ENCODE measurements at places on chromosomes 6 and 20. TPM values are rescaled to one million over a fixed set of nuclear protein-coding genes. Genes with fewer than 3 reads are reported as not detected.

DNA sequence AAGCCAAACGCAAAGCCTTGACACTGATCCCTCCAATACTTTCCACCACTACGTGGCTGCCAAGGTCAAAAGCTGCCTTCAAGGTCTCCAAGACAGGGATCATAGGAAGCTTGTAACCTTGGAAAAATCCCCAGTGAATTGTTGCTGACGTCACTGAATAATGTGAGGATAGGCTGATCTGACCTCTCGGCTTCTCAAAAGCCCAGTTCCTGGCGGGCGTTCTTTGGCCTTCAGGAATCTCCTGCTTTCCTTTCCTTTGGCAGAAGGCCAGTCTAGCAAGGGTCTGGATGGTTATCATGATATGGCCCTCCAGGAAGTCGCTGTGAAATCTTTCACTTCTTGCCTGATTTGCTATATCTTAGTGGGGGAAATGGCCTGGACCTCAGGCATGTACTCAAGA lies 61.4 kb upstream of the TNFAIP3 start:
- no peak for DNase-seq

DNA sequence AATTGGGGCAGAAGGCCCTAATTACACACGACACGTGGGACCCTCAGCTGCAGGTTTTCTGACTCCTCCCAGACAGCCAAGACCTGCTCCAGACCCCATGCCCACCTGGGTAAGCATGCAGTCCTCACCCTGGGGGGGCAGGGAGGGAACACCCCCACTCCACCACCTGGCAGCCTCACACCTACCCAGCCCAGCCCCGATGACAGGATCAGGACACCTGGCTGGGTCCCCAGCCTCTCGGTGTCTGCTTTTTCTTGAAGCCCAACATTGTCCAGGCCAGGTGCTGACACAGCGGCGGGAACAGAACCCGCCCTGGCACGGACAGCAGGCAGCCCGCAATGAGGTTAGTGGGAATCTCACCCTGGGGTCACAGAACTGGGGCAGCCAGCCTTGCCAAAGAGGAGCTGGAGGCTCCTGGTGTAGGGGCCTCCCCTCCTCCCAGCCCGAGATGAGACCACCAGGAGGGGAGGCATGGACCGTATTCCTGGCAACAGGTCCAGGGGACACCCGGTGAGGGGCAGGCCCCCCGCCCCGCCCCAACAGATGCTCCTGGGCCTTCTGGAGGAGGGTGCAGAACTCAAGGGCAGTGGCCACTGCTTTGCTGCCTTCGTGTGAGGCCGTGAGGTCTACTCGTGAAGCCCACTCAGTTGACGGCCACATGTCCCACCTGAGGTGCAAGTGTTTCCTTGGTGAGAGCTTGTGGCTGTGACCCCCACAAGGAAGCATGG lies 103.8 kb downstream of the DLL1 start:
- DNase-seq = no peak

DNA sequence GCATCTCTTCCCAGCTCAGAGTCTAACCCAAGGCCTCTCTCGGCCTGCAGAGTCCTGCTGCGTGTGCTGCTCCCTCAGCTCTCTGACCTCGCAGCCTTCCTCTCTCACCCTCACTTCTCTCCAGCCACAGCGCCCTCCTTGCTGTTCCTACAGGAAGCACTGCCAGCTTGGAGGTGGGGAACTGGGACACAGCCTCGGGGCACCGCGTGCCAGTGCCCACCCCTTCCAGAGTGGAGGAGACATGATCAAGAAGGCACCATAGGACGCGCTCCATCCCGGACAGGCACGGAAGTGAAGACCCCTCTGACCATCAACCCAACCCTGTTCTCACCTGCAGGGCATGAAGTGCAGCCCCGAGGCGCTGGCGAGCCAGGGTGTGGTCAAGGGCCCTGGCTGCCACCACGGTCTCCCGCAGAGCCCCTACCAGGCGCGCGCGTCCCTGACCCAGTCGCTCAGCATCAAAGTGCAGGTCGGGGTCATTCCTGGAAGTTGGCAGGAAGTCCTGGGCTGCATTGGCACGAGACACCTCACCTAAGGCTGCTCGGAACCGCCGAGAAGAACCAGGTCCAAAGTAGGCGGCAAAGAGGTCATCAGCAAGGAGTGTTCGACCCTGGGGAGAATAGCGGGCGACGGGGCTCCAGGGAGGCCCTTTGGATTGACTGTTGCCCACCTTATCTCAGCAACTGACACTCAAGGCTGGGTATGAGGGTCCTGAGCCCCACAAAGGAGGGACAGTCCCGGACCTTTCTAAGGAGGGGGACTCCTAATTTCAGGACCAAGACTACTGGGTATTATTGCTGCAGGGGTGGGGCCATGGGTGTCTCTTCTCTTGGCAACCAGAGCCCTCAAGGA lies 1.3 kb downstream of the VWA7 start:
- no peak for DNase-seq

DNA sequence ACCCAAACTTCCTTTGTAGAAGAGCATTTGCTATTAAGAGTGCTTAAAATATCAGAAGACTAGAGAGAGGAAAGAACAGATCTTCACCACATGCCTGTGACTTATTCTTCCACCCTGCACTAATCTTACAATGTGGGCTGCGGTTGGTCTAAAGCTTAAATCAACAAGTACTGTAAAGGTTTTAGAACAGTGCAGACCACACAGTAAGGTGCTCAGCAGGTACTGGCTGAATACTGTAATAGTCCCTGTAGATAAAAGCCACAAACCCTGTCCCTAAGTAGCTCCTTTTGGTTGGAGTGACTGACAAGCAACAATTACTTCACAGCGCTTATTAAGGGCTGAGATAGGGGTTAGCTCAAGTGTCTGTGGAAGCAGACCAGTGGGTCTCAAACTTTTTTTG lies 972 bp upstream of the PHF3 start:
- no peak for DNase-seq

DNA sequence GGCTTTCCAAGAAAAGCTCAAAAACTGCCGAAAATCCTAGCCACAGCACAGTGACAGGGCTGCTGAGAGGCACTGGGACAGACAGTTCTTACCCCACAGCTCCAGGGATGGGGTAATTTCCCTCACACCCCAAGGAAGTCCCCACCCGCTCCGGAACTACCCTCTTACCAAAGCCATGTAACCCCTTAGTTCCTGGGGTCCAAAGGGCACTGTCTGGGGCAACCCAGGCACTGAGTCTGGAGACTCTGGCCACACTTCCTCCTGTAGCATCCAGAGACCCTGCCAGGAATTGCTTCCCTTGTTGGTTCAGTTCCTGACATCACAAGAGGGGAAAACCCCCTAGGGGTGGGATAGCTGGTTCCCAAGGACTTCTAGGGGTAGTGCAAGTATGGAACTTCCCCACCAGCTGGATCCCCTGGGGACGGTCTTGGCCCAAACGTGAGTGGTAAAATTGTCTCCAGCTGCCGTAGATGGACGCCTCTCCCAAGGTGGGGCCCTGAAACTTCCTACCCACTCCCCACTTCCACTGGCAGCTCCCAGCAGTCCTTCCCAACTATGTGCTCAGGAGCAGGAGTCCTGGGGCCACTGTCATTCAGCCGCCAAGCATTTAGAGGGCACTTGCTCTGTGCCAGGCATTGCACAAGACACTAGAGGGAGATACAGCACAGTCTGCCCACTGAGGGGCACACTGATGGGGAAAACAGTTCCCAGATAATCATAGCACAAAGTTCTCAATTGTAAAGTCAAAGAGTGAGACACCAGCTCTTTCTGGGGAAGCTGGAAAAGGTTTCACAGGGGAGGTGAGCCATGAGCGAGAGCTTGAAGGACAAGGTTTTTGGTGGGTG lies 17.2 kb upstream of the HCK start:
- peak; percentile 54 for DNase-seq

GRCh38 chr6:87807475-87807874 lies 105.4 kb upstream of the AKIRIN2 start:
- no peak for DNase-seq

- peak; percentile 84 for DNase-seq
Observed at GRCh38 chr6:35601331-35602132, 87.2 kb downstream of the FKBP5 start.

DNA sequence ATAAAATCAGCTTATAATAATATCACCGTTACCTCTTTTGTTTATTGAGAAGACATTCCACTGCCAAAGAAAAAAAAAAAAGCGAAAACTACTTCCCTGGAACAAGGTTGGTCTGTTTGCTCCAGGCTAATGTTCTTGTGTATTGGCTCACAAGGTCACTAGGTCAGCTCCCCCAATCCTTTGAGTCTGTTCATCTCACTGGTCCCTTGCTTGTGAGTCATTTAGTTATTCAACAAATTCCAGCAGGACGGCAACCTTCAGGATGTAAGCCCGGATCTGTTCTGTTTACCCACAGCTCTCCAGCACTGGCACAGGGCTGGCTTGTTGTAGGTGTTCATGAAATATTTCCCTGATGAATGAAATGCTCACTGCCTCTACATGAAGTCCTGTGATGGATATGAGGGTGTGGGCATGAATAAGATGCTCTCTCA lies 3.3 kb downstream of the ARHGAP40 start:
- DNase-seq = no peak

- no peak for DNase-seq
Observed at GRCh38 chr20:19812056-19812455, 54.0 kb downstream of the RIN2 start.

DNA sequence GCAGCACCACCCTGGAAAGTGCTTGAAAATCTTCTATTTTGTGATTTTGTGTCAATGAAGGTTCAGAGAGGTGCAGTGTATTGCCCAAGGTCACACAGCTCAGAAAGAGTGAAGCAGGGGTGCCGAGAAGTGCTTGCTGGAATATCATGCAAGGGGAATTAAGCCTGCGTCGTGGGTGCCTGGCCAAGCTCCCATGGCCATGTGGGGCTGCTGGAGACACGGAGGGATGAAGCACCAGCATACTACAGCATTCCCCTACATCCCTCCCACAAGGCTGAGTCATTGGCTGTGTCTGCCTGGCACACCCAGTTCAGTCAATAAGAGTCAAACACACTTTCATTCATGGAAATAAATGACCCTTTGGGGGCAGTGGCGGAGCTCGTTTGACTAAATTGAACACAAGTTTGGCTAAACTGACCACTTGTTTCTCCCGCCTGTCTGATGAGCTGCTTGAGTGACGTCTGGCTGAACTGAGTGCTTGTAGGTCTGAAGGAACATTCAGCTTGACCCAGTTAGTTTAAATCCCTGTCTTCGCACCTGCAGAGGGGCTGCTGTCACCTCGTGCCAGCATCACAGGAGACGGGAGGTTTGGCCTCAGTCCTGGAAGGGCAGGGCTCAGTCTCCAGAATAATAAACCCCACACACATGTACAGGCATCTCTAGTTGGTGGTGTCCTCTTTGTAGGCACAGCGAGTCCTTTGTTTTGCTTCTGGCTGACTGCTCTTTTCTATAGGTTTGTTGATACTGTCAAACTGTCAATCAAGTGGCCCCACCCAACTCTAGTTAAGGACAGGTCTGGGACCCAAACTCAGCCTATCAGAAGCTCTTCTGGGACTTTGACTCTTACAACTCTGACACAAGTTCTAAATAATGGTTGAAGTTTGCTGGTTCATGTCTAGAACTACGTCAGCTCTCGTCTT lies 8.4 kb upstream of the TGM2 start:
- DNase-seq = peak; percentile 91

DNA sequence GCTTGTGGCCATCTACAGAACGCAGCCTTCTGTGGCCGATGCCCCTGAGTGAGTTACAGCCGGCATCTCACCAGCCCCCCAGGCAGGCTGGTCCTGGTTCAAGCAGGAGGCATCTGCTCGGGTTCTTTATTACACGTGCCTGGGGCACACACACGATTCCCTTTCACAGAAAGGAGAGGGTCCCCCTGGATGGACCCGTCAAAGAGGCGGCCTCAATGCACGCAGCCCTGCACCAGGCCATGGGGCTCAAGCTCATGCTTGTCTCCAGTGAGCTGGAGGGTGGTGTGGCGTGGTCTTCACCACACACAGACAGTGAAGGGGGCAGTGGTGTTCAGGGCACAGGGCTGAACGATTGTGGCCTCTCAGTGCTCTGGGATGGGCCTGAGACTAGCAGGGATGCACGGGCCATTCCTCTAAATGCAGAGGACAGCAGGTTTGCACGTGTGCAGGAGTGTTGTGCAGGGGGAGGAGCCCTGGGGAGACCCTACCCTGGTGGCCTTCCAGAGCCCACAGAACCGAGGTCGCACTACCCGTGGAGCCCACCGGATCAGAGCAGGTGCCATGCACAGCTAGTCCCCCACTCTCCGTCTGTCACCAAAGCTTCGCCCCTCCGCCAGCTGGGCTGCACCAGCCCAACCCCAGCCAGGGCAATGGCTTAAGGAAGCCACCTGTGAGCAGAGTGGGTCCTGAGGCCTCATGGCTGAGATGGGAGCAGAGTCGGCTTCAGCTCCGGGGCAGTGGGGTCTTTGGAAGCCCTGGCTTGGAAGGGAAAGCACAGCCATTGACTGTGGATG lies 23.1 kb downstream of the FRMD1 start:
- DNase-seq = no peak

GRCh38 chr20:63366390-63367365 lies 5.5 kb upstream of the CHRNA4 start:
- DNase-seq = no peak

GRCh38 chr6:5334341-5334740 lies 73.0 kb downstream of the FARS2 start:
- DNase-seq = no peak

DNA sequence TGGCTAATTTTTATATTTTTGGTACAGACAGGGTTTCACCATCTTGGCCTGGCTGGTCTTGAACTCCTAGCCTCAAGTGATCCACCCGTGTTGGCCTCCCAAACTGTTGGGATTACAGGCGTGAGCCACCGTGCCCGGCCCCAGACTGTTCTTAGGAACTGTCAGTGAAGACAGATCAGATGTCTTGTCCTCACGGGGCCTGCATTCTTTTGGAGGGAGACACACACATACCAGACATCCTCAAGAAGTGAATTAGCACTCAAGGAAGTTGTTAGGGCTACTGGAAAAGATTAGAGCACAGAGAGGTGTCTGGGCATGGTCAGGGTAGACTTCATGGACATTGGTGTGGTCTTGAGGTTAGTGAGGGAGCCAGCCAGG lies 10.3 kb upstream of the LPIN3 start:
- no peak for DNase-seq

DNA sequence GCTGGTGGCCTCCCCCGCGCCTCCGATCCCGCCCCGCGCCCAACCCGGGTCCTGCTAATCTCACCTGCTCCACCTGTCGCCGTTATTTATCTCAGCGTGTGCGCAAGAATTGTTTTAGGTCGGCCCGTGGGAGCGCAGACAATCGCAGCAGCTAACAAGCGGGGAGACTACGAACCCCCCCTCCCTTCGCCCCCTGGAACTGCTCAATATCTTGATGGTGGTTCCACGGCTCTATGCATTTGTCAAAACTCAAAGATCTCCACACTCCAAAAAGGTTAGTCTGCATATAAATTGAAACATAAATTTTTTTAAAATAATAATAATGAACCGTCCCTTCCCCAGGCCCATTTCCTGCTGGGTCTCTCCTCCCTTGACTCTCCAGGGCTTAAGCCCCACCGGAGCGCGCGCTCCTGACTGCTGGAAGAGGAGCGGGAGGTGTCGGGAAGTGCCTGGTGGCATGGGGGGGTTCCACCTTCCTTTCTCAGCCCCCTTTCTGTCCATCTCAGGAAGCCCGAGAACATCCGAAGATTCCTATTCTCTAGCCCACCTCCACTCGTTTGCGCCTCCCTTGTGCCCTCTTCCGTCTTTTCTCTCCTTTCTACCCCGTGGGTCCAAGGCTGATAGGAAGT lies 1.6 kb upstream of the MDGA1 start:
- DNase-seq = no peak

Gene PRKN
- 15.7 TPM for total RNA-seq

Gene STX11
- total RNA-seq = 21.5 TPM

Gene SLPI
- 306 TPM for total RNA-seq

Gene HLA-DRB5
- total RNA-seq = 1.7 TPM

Gene PNLDC1
- total RNA-seq = not detected

Gene DUSP15
- 11.6 TPM for total RNA-seq

All from right atrium auricular region (tissue), 2 donors.